ENCODE measurements at places on chromosomes 4 and X. TPM values are rescaled to one million over a fixed set of nuclear protein-coding genes. Genes with fewer than 3 reads are reported as not detected.
A peak's percentile ranks its signal among the peaks of the same experiment; 100 is the strongest.

- H3K4me1 ChIP-seq, result no peaks in the 10 kb centered on the region
- H3K27me3 ChIP-seq, result no peaks in the 10 kb centered on the region
- H3K36me3 ChIP-seq, result no peaks in the 10 kb centered on the region
These were observed 295.2 kb upstream of the AGA start for GRCh38 chr4:177737387-177737940.

GRCh38 chr4:22434895-22435294 is 81.0 kb downstream of the ADGRA3 start:
- no peak overlapping the region for H3K27ac ChIP-seq
- no peaks in the 10 kb centered on the region for H3K36me3 ChIP-seq
- H3K27me3 ChIP-seq, result no peaks in the 10 kb centered on the region
- H3K4me3 ChIP-seq, result no peak overlapping the region
- H3K4me1 ChIP-seq, result no peaks in the 10 kb centered on the region

- no peak overlapping the region for H3K27ac ChIP-seq
- H3K27me3 ChIP-seq, result no peaks in the 10 kb centered on the region
- no peak overlapping the region for H3K4me3 ChIP-seq
- H3K36me3 ChIP-seq, result no peaks in the 10 kb centered on the region
- no peak for DNase-seq
- no peaks in the 10 kb centered on the region for H3K4me1 ChIP-seq
These were observed 374.1 kb downstream of the FAT4 start for GRCh38 chr4:125688841-125689240.

DNA sequence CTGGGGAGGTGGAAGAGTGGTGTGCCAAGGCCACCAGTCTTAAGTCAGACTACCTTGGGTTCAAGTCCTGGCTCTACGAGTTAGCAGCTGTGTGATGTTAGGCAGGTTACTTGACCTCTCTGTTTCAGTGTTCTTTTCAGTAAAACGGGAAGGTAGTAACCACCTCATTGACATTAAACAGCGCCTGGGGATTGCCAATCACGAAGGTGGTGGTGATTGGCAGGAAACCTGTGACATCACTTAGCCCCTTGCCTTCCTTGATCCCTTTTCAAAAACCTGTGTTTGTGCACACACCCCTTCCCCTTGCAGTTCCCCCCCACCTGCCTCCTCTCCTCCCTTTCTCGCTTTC is 7.6 kb downstream of the KLF3 start:
- no peak for DNase-seq
- peak overlapping the region; percentile 81 for H3K4me3 ChIP-seq
- H3K27me3 ChIP-seq, result no peaks in the 10 kb centered on the region
- H3K36me3 ChIP-seq, result peaks cover 5% of the 10 kb centered on the region
- peaks cover 75% of the 10 kb centered on the region for H3K4me1 ChIP-seq

- no peak overlapping the region for H3K27ac ChIP-seq
- H3K4me1 ChIP-seq, result no peaks in the 10 kb centered on the region
- DNase-seq, result no peak
- no peak overlapping the region for H3K4me3 ChIP-seq
- no peaks in the 10 kb centered on the region for H3K36me3 ChIP-seq
These were observed 48.5 kb upstream of the ARMCX2 start for GRCh38 chrX:101708163-101708562.

DNA sequence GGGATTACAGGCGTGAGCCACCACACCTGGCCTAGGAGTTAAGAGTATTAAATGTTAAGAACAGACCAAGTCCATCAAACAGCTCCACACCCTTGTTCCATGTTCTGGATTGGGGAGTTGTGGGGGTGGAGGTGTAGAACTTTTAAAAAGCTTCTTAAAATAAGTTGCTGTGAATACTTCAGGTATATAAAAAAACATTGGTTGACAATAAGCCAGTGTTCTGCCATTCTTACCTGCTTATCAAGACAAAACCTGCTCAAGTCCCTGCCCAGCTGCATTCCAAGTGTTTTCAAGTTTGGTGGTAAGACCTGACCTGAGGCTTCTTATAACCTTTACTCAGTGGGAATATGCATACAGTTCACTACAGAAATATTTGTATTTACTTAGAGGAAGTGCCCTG is 6.4 kb downstream of the RBM3 start:
- H3K27ac ChIP-seq, result no peak overlapping the region
- H3K4me1 ChIP-seq, result peaks cover 24% of the 10 kb centered on the region
- no peak for DNase-seq
- H3K27me3 ChIP-seq, result no peaks in the 10 kb centered on the region

GRCh38 chr4:109735566-109736365 is 5.9 kb upstream of the PLA2G12A start:
- DNase-seq, result no peak
- H3K4me1 ChIP-seq, result no peaks in the 10 kb centered on the region
- H3K27ac ChIP-seq, result no peak overlapping the region
- H3K4me3 ChIP-seq, result no peak overlapping the region
- H3K27me3 ChIP-seq, result peaks cover 24% of the 10 kb centered on the region

DNA sequence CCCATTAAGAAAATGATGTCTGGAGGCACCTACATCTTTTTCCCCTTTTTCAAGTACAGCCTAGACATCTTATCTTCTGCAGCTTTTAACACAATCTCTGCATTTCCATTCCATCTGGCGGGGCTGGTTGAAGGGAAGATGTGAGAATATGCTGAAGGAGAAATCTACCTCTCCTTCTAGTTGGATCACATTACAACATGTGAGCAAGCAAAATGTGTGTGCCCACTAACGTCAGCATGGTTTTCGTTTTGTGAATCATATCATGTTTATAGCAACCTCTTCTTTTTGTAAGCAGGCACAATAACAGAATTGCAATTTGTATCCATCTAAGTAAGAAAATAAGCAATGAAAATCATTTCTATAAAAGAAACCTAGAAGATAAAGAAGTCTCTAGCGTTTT is 28.9 kb upstream of the MID1 start:
- H3K27ac ChIP-seq, result no peak overlapping the region
- H3K4me1 ChIP-seq, result no peaks in the 10 kb centered on the region
- H3K4me3 ChIP-seq, result no peak overlapping the region

Gene NUDT11
- total RNA-seq, result 1.3 TPM

Gene CYTL1
- not detected for total RNA-seq
